ENCODE measurements at places on chromosomes 1 and 21.

DNA sequence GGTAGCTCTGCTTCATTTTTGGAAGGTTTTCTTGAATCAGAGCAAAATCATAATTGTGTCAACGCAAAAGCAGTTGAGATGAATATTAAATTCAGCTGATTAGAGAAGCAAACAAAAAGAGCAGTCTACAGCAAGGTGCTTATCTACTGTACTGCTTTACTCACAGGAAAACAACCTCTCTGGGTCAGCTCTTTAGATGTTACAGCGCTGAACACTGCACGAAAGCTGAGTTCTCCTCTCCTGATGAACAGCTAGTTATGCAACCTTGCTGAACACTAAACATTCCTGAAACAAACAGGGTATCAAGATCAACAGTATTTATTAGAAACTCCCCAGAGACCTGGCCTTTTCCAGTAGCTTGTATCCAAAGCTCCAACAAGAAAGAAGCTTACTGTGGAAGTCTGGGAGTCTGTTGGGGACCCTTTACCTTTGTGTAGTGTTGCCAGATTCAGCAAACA lies 41.3 kb downstream of the TBCE start:
- DNase-seq = no peak

DNA sequence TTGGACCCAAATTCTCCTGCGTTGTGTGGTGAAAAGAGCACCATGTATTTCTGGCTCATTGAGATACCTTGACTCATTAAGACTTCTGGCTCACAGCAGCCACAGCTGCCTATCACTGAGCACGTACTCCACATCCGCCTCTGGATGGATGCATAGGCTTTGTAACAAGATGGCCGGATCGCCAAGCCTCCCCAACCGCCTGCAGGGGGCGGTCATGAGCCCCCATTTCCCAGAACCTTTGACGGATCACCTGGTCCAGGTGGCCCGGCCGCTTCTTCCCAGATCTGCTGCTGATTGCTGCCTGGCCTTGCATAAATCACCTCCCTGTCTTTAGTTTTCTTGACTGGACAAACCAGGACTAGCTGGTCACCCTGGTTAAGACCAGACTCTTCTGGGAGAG lies 156.5 kb upstream of the KLHDC7A start:
- no peak for DNase-seq

DNA sequence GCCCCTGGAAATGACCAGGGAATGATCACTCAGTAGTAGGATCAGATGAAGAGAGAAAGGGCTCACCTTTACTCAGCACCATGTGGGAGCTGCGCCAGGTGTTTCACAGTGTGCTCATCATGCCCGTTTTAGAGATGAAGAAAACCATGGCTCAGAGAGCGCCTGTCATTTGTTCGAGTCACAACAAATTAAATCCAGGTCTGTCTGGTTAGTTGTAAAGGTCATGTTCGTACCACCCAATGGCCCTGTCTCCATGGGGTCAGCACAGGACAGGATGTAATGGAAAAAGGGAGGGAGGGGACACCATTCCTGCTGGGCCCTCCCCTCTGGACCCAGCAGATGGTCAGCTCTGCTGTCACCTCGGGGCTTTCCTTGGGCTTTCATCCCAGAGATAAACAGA lies 15.2 kb downstream of the KIRREL1 start:
- no peak for DNase-seq

GRCh38 chr1:11585389-11585788 lies 68.8 kb downstream of the FBXO2 start:
- no peak for DNase-seq

DNA sequence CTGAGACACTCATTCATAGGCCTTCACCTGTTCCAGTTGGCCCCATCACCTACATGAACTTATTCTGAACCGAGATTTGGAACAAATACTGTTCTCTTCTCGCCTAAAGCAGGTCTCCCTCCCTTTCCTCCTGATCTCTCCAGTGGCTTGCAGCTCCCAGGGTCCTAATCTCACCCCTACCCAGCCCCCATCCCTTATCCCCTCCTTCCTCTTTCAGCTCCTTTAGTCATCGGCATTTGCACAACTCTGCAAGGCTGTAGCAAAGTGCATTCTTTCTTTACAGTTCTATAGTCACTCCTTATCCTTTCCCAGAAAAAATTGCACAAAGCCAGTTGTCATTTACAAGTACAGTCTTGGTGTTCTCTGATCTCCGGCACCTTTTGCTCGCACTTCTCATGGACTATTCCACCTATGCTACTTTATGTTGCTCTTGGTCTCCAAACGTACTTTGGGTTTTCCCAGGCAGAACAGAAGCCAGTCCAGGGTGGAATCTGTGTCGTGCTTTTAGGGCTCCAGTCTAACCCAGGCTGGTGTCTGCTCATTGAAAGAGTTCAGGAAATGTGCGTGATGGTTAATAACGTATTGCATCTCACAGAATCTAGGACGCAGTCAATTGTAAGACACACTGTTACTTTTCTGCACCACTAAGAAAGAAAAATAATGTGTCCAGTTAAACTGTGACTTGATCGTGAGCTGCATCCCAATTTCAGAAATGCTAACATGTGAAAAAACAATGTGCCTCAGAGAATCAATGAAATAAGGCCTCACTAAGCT lies 965 bp downstream of the ABCA4 start:
- DNase-seq = no peak

- DNase-seq = no peak
These were observed 1.1 kb downstream of the KLHDC9 start for GRCh38 chr1:161099090-161099802.

GRCh38 chr1:204959836-204960235 lies 83.2 kb upstream of the CNTN2 start:
- no peak for DNase-seq

DNA sequence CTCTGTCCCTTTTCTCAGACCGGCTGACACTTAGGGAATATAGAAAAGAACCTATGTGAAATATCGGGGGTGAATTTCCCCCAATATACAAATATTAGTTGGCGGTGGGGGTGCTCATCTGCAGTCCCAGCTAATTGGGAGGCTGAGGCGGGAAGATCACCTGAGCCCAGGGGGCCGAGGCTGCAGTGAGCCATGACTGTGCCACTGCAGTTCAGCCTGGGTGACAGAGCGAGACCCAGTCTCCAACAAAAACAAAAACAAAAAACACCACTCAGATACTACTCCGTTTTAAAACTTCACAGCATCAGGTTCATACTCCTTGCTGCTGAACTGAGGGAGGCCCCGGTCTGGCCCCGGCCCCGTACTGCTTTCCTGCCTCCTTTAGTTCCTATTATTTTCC lies 5.9 kb upstream of the EXOSC10 start:
- DNase-seq = no peak

DNA sequence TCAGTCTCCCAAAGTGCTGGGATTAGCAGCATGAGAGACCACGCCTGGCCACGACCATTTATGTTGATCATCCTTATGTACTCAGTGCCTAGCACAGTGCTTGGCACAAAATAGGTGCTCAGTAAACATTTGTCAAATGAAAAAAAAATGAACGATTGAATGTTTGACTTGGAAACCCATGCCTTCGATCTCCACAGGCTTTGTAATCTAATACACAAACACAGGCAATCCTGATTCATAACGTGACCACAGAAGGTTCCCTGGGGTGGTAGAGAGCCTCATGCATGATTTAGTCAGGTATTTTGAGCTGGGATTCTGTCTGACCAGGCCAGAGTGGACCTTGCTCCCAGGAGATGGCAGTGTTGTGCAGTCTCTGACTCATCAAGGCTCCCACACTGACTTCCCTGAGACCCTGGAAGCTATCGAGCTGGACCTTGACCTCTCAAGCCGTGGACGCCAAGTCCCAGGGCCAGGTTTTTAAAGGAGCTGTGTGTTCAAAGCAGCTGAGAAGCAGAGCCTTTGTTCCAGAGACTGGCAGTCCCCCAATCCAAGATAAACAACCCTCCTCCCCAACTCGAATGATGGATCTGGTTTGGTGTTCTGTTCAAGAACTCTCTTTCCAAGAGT lies 81.1 kb downstream of the PGM1 start:
- DNase-seq = no peak

GRCh38 chr21:42570362-42570761 lies 56.7 kb downstream of the SLC37A1 start:
- no peak for DNase-seq

GRCh38 chr1:156664767-156665411 lies 12.3 kb downstream of the NES start:
- no peak for DNase-seq

DNA sequence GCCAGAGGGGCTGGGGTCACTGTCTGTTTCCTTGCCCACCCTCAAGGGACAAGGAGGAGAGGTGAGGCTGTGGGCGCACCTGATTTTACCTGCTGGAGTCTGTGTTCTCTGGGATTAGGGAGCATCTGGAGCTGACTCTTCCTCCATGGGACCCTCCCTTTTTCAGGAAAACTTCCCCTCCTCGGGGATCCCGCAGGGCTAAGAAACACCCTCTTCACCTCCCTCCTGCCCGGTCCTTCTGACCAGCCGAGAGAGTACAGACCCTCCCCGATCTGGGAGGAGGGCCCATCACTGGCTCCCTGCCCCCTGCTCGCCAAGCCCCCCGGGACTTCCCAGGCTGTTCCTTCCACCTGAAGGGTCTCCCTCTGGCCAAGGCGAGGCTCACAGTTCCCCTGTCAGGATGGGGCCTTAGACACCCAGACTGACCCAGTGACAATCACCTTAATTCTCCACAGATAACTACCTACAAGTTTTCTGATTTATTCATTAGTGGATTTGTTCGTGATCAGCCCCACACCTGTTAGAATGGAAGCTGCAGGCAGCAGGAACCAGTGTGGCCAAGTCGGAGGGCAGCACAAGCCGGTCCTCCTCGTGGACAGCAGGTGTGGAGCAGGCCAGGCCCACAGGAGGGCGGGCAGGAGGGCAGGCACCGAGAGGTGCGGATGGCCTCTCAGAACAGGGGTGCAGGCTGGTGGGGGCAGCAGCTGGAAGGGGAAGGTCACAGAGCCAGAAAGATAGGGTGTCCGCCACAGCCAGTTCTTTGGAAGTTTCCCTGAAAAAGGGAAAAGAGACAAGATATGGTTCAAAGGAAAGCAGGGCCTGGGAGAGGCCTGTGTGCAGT lies 15.9 kb upstream of the SAMD11 start:
- DNase-seq = no peak

- DNase-seq = no peak
These were observed 11.2 kb downstream of the ALX3 start for GRCh38 chr1:110059133-110059863.

- DNase-seq = no peak
These were observed 33.9 kb downstream of the CDK18 start for GRCh38 chr1:205538235-205538840.

DNA sequence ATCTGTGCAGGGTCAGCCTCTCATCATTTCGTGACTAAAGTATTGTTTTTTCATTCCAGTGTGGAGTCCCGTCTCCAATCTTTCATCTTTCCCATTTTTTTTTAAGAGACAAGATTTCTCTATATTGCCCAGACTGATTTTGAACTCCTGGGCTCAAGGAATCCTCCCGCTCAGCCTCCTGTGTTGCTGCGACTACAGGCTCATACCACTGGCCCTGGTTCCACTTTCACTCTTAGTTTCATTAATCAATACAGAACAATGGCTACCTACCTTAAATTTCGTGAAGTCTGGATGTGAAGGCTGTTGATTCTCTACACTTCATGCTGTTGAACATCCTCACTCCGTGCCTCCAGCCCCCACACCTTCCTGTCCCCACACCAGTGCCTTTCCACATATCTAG lies 97.7 kb upstream of the GREM2 start:
- DNase-seq = no peak

DNA sequence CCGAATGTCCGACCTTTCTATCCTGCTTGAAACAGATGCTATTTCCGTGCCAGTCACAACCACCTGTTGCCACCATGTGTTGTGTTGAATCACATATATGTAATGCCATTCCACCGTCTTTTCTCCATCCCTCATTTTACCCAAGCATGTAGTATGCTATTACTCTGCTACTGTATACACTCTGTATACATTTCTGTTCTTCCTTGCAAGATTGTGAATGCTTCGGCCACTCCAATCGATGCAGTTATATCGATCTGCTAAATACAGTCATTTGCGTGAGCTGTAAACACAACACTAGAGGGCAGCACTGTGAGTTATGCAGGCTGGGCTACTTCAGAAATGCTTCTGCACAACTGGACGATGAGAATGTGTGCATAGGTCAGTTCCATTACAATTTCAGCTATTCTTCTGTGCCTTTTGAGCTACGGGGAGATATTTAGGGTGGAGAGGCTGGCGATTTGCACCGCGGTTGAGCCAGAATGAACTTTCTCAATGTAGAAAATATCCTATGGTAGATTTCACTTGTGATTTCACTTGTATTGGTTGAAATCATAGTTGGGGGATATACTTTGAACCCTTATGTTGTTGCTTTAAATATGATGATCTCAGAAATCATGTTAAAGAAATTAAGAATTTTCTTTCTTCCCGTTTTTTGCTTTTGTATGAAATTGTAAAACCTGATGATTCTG lies 289.8 kb downstream of the NTNG1 start:
- DNase-seq = no peak

DNA sequence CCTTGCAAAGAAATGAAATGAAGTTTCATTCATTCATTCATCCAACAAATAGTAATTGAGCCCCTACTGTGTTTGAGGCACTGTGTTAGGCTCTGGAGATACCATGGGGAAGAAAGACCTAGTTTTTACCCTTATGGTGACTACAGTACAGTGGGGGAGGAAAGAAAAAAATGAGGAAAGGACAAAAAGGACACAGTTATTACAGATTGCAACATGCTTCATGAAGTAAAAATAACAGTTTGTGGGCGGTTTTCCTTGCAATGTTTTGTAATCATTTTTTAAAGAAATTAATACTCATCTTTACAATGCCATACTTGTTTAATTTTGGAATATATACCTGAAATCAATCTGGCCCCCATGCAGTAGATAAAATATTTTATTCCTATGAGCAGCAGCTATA lies 120.3 kb downstream of the TM2D1 start:
- no peak for DNase-seq

DNA sequence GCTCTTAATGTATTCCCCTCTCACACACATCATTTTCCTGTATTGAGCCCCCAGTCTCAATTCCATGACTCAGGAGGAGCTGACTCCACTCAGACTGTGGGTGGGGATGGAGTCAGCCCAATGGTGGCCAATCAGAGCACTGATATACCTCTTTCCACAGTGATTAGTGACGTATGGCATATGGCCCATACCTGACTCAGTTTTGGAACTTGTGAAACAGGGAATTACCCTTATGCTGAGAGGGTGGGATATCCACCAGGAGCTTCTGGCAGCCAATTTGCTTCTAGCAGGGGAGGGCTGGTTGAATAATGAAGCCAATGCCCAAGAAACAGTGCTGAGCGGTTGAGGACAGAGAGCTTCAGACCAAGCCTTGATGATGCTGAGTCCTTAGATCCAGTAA lies 86.4 kb upstream of the SPATA6 start:
- no peak for DNase-seq
